Activated T-cell treated with anti-CD3 and anti-CD28 coated beads, Interleukin-2, amount 50 U/mL, for 72 hours (primary cell): ENCODE measurements at places on chromosomes 4 and X. TPM values are rescaled to one million over a fixed set of nuclear protein-coding genes. Genes with fewer than 3 reads are reported as not detected.

- no peak for DNase-seq
Measured at GRCh38 chrX:110108381-110108821, 105.5 kb downstream of the TMEM164 start.

GRCh38 chr4:138663883-138664282 is 351.7 kb upstream of the NOCT start:
- no peak for DNase-seq

PRR32 gene
- not detected for total RNA-seq

DNA sequence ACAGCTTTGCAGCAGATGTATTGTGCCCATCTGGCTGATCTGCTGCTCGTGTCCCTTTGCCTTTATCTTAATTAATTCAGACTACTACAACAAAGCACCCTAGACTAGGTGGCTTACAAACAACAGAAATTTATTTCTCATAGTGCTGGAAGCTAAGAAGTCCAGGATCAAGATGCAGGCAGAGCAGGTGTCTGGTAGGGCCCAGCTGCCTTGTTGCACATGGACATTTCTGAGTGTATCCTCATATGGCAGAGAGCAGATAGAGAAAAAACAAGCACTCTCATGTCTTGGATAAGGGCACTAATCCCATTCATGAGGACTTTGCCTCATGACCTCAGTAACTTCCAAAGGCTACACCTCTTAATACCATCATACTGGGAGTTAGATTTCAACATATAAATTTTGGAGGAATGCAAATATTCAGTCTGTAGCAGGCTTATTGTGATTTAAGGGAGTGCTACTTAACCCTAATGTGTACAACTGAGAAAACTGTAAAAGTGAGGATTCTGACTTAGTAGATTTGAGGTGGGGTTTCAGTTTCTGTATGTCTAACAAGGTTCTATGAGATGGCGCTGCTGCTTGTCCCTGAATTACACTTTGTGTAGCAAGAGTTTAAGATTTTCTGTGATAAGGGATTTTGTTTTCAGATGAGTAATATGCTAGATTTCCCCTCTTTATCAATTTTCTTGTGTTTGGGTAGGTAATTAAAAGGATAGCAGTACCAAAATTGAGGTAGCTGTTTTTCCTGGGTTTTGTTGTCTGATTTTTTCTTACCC is 473.2 kb upstream of the TECRL start:
- DNase-seq, result peak; percentile 4

- DNase-seq, result no peak
Measured at GRCh38 chr4:52868133-52868532, 6.0 kb downstream of the RASL11B start.

- no peak for DNase-seq
Measured at GRCh38 chr4:132238697-132239096, 910.4 kb upstream of the PCDH10 start.

KIT gene
- 0.07 TPM for total RNA-seq

GRCh38 chr4:38003102-38003501 is 42.9 kb downstream of the PTTG2 start:
- no peak for DNase-seq

GRCh38 chr4:171721937-171722336 is 91.3 kb upstream of the GALNTL6 start:
- DNase-seq, result no peak

DNA sequence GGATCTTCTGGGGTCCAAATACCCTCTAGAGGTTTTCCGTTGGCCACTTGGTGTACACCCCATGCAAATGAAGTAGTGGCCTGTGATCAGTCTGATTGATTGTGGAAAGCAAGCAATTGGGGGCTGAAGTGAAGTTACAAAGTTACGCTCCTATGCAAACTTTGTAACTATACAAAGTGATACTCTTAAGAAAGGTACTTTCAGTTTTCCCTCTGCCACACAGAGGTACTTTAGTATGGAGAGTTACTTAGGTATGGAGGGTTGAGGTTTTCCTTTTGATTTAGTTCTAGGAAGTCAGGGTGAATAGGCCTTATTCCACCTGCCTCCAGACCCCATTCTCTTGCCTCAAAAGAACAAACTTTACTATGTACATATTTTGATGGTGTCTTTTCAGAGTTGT is 28.7 kb downstream of the STAG2 start:
- DNase-seq, result no peak

STS gene
- total RNA-seq, result 0.53 TPM

GRCh38 chrX:437661-438390 is 51.1 kb upstream of the PPP2R3B start:
- peak; percentile 10 for DNase-seq

- peak; percentile 1 for DNase-seq
Measured at GRCh38 chrX:47483306-47484268, 565 bp upstream of the ZNF41 start.

DNA sequence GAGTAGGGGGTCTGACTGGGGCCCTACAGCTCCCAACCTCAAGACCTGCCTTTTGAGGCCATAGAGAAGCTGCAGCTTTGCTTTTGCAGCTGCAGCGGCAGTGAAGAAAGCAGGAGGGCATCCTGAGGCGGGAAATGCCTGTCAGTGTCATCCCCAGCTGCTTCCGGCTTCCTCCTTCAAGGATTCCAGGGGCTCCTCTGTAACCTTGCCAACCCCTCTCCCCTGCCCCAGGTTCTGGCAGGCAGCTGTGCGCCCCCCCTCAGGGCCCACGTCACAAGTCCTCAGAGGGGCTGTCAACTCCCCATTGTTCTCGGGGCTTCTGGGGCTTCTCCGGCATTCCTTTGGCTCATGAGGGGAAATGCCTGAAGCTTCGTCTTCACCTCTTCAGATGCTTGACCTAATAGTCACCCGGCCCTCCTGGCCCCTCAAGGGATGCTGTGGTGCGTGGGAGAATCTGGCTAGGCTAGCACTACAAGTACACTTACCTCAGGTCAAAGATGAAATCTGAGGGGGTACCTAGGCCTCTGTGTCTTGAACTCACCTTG is 31.9 kb downstream of the APLN start:
- DNase-seq, result no peak

DNA sequence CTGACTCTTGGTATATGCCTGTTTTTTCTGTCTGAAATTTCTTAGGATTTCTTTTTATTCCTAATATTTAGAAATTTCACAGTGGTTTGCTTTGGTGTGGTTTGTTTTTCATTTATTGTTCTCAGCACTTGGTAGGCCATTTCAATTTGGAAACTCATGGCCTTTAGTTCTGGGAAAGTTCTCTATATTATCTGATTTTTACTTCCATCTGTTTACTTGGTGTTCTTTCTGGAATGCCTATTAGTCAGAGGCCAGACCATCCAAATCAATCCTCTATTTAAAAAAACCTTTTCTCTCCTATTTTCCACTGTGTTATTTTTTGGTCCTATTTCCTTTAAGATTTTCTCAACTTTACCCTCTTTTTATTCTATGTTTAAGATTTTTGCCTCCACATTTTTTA is 188.1 kb upstream of the SFRP2 start:
- no peak for DNase-seq

IQSEC2 gene
- 1.3 TPM for total RNA-seq

DNA sequence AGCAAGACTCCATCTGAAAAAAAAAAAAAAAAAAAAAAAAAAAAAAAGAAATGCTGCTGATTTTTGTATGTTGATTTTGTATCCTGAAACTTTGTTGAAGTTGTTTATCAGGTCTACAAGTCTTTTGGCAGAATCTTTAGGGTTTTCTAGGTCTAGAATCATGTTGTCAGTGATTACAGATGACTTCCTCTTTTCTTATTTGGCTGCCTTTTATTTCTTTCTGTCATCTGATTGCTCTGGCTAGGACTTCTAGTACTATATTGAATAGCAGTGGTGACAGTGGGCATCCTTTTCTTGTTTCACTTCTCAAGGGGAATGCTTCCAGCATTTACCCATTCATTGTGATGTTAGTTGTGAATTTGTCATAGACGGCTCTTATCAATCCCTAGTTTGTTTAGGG is 334.4 kb downstream of the SPRY1 start:
- DNase-seq, result no peak

- DNase-seq, result no peak
Measured at GRCh38 chrX:110178179-110178865, 139.6 kb downstream of the AMMECR1 start.

DNA sequence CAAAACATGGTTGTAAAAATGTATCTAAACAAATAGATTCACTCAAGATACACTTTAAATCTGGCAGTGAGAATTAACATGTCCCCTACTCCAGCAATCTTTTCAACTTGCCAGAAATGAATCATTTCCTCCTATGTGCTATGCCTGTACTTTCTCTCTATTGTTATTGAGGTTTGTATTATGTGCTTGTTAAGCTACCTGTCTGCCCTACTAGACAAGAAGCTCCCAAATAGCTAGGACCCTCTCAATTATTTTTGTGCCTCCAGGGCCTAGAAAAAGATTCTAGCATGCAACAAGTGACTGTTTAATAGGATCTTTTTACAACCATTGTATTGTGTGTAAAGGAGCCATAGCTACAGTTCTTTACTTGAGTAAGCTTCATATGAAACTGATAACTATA is 3.5 kb upstream of the SAP30 start:
- DNase-seq, result no peak

- DNase-seq, result no peak
Measured at GRCh38 chr4:10034136-10034535, 12.8 kb upstream of the SLC2A9 start.
